LNCaP clone FGC (cell line): ENCODE measurements at places on chromosomes 13 and 19.

DNA sequence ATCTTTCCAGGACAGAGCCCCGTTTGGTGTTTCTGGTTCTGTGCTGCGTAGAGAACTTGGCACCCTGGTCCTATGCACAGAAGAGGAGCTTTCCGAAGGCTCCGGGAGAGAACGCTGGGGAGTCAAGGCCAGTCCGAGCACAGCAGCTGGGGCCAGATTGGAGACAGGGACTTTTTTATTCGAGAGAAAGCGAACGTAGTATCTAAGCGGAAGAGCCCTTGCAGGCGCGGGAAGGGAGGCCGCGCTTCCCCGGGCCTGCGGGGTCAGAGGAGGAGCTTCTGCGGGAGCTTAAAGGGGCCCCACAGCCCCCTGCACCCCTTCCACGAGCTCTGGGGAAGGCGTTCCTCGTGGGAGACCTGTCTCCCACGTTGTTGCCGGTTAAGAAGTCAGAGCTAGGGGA is 48.6 kb upstream of the ARHGEF7 start:
- no peak for DNase-seq

- no peak for DNase-seq
These were observed 22.9 kb downstream of the PPP5C start for GRCh38 chr19:46369817-46370216.

- DNase-seq: no peak
These were observed 683.4 kb downstream of the PCDH9 start for GRCh38 chr13:66546534-66547379.

- DNase-seq: no peak
These were observed 386 bp downstream of the VAV1 start for GRCh38 chr19:6772866-6773322.

GRCh38 chr19:19457671-19458070 is 52.2 kb downstream of the GATAD2A start:
- no peak for DNase-seq

DNA sequence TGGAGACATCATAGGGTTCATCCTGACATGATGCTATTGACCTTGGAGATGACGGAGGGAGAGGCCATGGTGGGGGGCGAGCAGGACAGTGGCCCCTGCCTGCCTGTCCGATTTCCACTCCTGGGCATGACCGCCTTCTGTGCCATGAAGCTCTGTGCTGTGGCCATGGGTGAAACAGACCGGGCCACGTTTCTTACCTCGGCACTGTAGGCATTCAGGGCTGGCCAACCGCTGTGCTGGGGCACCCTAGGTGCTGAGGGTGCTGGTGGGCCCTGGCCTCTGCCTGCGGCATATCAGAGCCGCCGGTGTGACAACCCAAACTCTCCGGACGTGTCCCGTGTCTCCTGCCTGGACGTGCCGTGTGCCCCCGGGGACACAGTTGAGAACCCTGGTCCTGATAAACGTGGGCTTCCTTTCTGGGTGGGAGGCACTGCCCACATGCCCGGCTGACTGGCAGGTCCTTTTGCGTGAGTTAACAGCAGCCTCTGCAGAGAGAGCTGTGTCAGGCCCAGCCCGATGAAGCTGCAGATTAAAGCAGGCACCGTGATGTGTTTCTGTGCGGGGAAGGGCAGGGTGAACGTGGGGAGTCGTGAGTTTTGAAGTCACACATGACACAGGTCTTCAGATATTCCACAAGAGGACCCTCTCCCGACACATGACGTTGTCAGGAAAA is 46.5 kb downstream of the TMEM255B start:
- DNase-seq: no peak

DNA sequence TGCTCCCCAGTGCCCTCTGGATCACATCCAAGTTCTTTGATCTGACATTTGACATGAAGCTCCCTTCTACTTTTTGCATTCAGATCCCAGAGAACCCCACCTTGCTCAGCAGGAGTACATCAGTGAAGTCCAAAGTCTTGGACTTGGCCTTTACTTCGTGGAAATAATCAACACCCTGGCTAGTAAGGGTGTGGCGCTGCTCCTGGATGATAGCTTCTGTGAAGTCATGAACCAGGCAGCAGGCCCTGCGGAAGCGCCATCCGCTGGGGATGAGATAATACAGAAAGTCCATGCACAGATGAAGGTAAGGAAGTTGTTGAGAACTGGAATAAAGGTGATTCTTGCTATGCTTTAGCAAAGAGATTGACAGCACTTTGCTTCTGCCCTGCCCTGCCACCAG is 43.2 kb downstream of the OR10H4 start:
- DNase-seq: no peak

DNA sequence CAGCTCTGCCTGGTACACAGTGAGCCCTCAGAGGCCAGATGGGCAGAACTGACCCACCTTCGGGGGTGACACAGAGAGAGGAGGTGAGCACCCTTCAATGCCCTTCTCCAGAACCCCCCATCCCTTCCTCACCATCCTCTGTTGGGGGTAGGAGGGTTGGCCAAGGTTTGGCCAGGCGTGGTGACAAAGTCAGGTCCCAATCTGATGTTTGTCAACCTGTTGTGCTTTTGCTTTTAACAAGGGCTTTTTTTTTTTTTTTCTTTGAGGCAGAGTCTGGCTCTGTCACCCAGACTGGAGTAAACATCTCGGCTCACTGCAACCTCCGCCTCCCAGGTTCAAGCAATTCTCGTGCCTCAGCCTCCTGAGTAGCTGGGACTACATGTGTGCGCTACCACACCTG is 7.3 kb downstream of the PTGIR start:
- no peak for DNase-seq

GRCh38 chr13:40251343-40252032 is 415.0 kb downstream of the FOXO1 start:
- no peak for DNase-seq
